ENCODE measurements at places on chromosomes 11 and 22.

- DNase-seq, result no peak
Measured at GRCh38 chr22:46084943-46085827, 65.1 kb upstream of the PPARA start.

DNA sequence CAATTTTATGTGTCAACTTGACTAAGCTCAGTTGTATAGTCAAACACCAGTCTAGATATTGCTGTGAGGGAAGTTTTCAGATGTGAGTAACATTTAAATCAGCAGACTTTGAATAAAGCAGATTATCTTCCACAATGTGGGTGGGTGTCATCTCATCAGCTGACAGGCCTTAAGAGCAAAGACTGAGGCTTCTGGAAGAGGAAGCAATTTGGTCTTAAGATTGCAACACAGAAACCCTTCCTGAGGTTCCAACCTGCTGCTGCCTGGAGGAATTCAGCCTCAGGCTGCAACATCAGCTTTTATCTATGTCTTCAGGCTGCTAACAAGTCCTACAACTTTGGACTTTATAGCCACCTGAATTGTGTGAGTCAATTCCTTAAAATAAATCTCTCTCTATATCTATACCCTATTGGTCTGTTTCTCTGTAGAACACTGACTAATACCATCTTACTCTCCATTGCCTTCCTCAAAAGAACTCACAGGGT is 277.2 kb upstream of the PLET1 start:
- no peak for DNase-seq

- DNase-seq, result no peak
Measured at GRCh38 chr11:106988151-106989077, 29.9 kb downstream of the GUCY1A2 start.

DNA sequence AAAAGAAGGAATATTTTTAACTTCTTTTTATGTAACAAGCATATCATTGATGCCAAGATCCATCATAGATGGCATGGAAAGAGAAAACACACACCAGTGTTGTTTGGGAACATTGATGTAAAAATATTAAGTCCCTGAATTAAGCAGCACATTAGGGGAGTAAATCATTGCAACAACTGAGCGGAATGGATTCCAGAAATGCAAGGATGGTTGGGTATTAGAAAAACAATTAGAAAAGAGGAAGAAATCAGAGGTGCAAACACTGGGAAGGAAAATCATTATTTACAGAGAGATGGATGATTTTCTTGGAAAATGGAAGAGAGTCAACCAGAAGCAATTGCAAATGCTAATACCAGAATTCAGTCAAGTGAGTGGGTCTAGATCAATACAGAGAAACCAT is 8.1 kb downstream of the SMIM38 start:
- DNase-seq, result no peak

- DNase-seq, result no peak
Measured at GRCh38 chr22:47197773-47198500, 435.5 kb downstream of the TBC1D22A start.

DNA sequence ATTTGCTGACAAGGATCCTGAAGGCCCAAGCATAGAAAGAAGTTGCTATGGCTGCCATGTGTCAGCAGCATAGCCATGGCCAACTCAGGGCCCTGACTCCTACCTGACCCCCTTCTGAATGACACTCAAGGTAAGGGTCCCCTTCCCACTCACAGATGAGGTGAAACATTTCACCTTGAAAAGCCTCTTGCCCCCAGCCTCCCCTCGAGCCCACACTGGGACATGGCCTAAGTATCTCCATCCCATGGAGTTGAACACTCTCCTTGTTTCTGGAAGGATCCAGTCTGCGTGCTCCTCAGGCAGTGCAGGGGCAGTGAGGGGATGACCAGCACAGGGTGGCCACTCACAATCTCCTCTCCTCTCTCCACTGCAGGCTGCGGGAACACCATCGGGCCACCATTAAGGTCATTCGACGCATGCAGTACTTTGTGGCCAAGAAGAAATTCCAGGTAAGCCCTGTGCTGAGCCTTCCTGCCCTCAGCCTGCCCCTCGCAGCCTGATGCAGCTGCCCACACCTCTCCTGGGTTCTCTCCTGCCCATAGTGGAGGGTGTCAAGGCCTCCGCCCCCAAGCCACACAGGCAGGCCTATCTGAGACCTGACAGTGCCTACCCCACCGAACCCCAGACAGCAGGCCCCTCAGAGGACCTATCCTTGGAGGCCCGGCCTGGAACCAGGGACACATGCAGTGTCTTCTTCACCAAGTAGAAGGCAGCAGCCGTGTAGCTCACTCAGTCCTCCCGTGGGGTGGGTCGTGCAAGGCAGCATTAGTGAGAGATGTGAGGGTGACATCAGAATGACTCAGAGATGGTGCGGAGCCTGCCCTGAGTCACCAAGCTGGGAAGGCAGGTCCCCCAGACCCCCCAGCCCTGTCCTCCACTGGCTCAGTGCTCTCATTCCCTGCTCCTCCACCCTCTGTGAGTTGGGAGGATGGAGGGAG is 68.9 kb upstream of the KCNQ1OT1 start:
- peak; percentile 16 for DNase-seq

GRCh38 chr11:128392259-128392658 is 195.1 kb downstream of the ETS1 start:
- no peak for DNase-seq

DNA sequence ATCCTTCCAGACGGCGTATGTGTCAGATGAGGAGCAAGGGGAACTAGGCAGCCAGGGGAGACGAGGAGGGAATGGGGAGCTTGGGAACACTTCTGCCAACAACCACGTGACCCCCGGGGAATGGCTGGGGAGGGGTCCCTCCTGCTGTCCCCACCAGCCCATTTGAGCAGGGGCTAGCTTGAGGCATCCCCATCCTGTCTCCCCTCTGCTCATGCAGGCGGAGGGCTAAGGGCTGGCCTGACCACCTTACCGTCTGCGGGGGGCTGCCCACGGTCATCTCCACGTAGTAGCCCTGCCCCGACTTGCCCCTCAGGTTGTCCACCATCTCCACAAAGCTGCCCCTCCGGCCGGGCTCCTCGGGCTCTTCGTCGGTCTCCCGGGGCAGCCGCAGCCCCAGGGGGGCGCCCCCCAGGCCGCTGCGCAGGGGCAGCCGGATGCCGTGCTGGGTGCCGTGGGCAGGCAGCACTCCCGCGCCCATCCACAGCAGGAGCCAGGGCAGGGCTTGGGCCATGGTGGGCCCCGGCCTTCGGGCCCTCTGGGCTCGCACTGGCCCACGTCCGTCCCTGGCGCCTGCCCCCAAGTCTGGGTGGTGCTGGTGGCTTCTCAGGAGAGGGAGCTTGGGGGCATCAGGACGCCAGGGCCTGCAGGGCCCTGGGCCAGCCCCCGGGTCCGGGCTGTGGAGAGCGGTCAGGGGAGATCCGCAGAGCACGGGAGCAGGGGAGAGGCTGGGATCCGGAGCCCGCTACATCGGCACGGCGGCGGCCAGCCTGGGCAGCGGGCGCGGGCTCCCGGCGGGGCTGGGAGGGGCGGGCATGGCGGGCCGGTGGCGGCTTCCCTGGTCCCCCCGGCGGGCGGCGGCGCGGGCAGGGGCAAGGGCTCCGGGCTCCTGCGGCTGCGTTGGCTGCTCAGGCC is 515 bp downstream of the BACE1 start:
- DNase-seq, result no peak

GRCh38 chr11:83693306-83693992 is 407.3 kb upstream of the CCDC90B start:
- no peak for DNase-seq

DNA sequence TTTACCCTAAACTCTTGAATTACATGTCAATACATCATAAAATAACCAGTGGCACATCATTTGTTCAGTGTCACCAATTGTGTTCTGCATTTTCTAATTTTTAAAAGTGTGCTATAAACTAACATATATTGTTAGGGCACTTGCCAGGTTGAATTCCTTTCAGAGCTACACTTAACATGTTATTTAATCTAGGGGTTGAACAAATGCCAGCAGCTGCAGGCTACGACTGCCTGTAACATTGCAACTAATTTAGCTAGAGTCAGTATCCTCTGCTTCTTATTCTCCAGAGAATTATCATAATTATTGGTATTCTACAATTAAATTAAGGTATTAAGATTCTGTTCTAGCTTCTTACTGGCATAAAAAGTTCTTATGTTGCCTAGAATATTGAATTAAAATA is 46.4 kb upstream of the ARHGAP42 start:
- no peak for DNase-seq

- peak; percentile 64 for DNase-seq
Measured at GRCh38 chr22:39236321-39237317, 8.2 kb downstream of the PDGFB start.

DNA sequence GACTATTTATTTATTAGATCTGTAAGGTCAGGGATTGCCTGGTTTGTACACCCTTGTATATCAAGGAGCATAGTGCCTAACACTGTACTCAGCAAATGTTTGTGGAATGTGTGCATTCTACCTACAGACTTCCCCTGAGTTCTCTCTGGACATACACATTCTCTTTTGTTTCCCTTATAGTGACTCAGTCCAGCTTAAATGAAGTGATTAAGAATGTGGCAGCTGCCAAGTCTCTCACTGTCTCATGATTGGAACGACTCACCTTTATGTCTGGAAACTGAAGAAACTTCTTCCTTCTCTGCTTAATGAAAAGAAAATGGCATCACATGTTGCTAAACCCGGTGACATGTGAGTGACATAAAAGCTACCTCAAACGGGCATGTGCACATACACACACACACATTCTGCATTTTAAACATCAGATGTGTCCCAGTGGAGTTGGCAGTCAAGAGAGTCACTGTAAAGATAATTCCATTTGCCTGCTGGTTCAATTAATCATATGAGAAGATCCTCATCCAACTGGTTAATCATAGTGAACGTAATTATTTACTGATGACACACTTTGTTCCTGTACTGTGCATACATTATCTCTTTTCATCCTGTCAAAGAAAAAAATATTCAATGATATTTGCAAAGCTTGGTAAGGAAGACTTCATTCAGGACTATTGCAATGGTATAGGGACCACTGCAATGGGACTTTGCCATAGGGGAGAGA is 42.8 kb downstream of the GLYAT start:
- DNase-seq, result no peak
